Stimulated activated CD8-positive, alpha-beta memory T cell treated with anti-CD3 and anti-CD28 coated beads, Interleukin-7, amount 100 ng/mL, for 1 hour (primary cell): ENCODE measurements at places on chromosomes 4 and X.

- no peak for DNase-seq
Measured at GRCh38 chr4:30721185-30722091, 1.3 kb downstream of the PCDH7 start.

DNA sequence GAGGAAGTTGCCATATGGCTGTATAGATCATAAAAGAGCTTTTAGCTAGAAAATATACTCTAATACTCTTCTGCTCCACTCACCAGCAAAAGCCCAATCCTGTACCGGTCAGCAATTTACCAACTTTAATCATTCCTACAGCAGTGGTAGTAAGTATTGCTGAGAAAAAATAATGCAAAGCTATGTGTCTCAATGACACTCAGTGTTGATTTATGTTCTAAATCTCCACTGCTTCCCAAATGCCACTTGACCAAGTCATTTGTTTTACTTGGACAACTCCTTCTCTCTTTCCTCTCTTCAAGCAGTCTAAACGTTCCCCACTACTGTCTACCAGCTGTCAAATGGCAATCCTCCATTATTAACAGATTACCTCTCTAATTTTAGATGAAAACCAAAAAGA, 201.8 kb upstream of the GK2 start:
- no peak for DNase-seq

GRCh38 chr4:153603258-153603657, 80.8 kb upstream of the TLR2 start:
- no peak for DNase-seq

GRCh38 chr4:152870606-152871005, 65.5 kb upstream of the FHDC1 start:
- no peak for DNase-seq

- no peak for DNase-seq
Measured at GRCh38 chrX:132480581-132481203, 8.1 kb downstream of the MBNL3 start.

- no peak for DNase-seq
Measured at GRCh38 chrX:136616987-136617685, 30.8 kb upstream of the CD40LG start.

GRCh38 chr4:71255976-71256375, 82.8 kb upstream of the SLC4A4 start:
- DNase-seq: no peak

DNA sequence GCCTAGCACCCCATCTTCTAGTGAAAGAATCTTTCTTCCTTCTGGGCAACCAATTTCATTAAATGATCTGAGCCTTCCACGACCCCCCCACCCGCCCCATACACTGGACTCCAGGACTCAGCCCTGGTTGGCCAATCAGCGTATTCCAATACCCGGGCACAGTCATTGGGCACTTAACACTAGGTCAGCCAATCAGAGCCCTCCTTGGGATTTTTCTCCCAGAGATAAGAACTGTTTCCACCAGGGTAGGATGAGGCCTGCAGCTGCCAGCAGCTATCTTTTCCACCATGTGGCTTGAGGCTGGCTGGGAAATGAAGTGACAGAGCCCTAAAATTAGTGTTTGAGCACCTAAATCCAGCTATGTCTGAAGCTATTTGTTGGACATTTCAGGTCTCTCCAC, 418.8 kb downstream of the BCOR start:
- DNase-seq: no peak

- no peak for DNase-seq
Measured at GRCh38 chr4:87524456-87524855, 4.7 kb downstream of the SPARCL1 start.

- no peak for DNase-seq
Measured at GRCh38 chr4:2691952-2692435, 64.1 kb downstream of the TNIP2 start.

- no peak for DNase-seq
Measured at GRCh38 chrX:153459986-153460385, 10.4 kb downstream of the HAUS7 start.

GRCh38 chr4:13968723-13969122, 341.2 kb upstream of the BOD1L1 start:
- DNase-seq: no peak

DNA sequence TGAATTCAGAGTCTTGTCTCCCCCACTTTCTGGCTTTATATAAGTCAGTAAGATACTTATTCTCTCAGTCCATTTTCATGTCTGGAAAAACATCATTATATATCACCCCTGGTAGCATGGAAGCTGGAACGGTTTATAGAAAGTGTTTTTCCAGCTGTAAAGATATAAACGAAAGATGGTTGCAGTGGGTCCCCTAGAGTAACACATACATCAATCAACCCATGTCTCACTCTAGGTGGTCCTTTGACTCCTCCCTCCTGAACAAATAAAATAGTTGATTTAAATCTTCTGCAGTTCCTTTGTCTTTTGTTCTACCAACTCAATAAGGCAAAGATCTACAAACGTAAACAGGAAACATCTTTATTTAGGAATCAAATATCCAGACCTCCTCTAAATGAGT, 1306.1 kb upstream of the TENM3 start:
- no peak for DNase-seq

- no peak for DNase-seq
Measured at GRCh38 chr4:137749466-137749865, 217.2 kb upstream of the PCDH18 start.

DNA sequence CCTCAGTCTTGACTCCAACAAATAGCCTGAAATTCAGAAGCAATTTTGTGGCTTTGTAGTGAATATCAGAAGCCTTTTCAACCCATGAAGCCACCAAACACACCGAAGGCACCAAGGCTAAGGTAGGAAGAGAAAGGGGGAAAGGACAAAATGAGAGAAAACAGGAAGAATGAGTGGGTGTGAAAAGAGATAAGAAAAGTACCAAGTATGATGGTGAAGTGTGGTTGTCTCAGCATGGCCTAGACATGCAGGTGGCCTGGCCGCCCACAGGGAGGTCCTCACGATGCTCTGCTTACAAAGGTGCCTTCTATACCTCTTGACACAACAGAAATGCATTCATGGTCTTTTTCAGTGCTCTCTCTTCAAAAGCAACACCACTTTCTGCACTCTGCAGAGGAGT, 34.9 kb downstream of the ACSL1 start:
- DNase-seq: no peak

DNA sequence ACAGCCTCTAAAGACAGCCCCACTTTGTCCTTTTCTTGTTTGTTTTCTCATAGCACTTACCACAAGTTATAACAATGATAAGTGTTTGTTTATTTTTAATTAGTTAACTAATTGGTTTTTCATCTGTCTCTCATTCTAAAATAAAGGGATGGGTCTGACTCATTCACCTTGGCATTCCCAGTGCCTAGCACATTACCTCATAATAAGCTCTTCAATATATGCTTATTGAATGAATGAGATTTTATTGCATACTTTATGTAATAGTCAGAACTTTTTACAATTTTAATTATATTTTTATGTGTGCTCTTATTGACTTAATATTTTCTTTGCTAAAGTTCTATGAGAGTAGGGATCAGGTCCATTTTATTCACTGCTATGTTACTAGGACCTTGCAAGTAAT, 22.8 kb upstream of the PRKG2 start:
- no peak for DNase-seq

- no peak for DNase-seq
Measured at GRCh38 chr4:88080626-88081025, 73.2 kb downstream of the PKD2 start.

GRCh38 chr4:112808001-112808400, 171.1 kb downstream of the LARP7 start:
- DNase-seq: no peak

DNA sequence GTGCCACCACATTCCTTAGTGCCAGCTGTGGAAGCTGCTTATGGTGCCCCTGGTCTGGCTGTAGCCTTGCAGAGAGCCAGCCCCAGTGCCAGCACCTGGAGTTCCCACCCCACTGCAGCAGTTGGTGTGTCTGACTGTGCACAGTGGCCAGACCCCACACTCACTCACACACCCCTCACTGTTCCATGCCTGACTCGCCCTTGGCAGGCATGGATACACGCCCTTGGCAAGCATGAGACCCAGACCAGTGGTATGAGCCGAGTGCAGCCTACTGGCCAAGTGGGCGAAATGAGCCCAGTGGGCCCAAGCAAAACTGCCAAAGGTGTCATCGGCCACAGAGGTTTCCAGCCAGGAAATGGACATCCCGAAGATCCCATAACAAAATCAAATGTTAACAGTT, 27.4 kb downstream of the NAA11 start:
- DNase-seq: no peak

- no peak for DNase-seq
Measured at GRCh38 chrX:17687648-17688047, 49.6 kb upstream of the SCML1 start.

DNA sequence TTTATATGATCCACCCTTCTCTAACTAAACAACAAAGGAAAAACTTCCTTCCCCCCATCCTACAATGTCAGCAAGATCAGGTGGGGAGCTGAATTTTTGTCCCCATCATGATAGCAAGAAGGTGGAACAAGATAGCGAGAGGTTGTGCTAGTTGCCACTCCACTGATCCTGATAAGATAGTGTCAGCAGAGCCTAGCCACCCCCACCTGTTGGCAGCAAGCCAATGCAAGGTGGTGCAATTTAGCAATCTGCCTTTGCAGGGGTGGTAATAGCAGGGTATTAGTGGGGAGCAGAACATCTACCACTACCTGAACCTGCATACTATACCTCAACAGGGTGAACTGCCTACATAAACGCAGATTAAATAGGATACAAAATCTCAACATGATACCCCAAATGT, 80.2 kb upstream of the MAMLD1 start:
- DNase-seq: no peak

- no peak for DNase-seq
Measured at GRCh38 chr4:21134994-21135393, 434.7 kb downstream of the PACRGL start.

GRCh38 chrX:134512566-134512965, 52.6 kb downstream of the HPRT1 start:
- DNase-seq: no peak

GRCh38 chr4:111676533-111676932, 468.7 kb upstream of the FAM241A start:
- no peak for DNase-seq

DNA sequence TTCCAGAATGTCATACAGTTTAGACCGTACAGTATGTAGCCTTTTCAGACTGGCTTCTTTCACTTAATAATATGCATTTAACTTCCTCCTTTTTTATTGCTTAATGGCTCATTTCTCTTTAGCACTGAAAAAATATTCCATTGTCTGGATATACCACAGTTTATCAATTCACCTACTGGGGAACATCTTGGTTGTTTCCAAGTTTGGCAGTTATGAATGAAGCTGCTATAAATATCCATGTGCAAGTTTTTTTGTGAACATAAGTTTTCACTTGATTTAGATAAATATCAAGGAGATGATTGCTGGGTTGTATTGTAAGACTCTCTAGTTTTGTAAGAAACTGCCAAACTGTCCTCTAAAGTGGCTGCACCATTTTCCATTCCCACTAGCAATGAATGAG, 375.5 kb downstream of the PCDH18 start:
- no peak for DNase-seq

GRCh38 chr4:59971952-59972351, 1228.2 kb upstream of the ADGRL3 start:
- no peak for DNase-seq

DNA sequence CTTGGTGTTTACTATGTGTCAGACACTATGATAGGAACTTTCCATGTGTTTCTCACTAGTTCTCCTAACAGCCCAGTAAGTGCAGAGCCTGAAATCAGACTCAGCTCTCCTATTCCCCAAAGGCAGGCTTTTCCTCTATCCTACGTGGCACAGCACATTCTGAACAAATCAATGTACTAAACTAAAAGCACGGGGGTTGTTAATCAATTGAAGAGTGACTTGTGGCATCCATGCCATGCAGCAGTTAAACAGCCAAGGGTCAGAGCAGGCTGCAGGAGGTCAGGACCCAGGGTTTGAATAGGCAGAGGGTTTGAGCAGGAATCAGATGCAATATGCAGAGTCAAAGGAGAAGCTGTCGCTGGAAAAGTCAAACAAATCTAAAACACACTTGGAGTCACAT, 289.7 kb upstream of the LDB2 start:
- DNase-seq: no peak

- DNase-seq: no peak
Measured at GRCh38 chr4:129223945-129224344, 128.0 kb downstream of the C4orf33 start.

- no peak for DNase-seq
Measured at GRCh38 chr4:173506597-173507211, 23.3 kb downstream of the HAND2 start.

DNA sequence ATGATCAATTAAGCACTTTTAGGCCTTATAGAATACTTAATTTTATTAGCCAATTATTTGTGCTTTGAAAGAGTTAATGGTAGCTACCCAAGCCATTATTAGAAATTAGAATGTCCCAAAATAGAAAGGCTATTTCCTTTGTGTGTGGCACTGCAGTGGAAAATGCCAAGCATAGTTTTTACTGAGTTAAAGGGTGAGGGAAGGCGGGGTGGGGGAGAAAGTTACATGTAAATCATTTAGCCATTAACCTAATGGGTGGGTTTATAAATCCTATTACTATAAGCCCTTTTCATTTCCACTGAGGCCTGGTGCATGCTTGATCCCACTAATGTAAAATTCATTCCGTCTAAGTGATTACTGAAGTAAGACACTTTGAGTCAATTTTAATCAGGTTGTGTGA, 105.8 kb downstream of the POLA1 start:
- DNase-seq: no peak

- no peak for DNase-seq
Measured at GRCh38 chrX:15356444-15356843, 21.1 kb upstream of the PIGA start.

GRCh38 chr4:126071346-126072333, 756.9 kb downstream of the FAT4 start:
- DNase-seq: no peak

DNA sequence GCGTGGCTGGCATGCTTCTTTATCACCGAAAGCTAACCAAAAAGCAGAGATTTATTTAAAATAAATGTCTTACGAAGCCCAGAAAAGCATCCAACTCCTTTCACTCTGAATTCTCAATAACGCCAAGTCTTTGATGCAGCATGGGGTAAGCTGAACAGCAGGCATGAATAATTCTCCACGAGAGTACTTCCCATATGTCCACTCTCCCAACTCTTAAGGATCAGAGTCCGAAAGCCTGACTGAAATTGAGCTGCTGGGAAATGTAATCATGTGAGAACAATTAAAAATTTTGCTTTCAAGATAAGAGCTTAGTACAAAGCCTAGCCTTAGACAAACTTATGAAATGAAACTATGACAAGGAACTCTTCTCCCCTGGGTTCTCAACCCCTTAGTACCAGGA, 7.5 kb upstream of the SLC39A8 start:
- DNase-seq: no peak

- no peak for DNase-seq
Measured at GRCh38 chr4:37225778-37226177, 18.8 kb upstream of the NWD2 start.

DNA sequence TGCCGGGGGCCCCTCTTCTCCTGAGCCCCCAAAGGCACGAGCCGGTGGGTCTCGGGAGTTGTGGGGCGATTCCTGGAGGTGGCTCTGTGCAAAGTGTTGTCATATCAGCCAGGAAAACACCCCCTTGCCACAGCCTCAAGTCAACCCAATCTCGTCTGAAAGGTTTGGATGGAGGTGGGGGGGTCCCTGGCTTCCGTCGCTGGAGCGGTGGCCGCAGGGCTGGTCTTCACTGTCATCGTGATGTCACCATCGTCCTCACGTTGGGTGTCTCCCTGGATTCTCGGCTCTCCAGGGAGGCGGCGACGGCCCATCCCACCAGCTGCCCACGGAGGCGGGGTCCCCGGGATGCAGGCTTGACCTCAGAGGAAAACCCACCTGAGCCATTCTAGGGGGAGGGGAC, 38.3 kb upstream of the PPP2R3B start:
- DNase-seq: no peak

GRCh38 chr4:162727232-162727631, 439.5 kb downstream of the NAF1 start:
- DNase-seq: no peak
